ENCODE measurements at places on chromosomes 12 and 14. TPM values are rescaled to one million over a fixed set of nuclear protein-coding genes. Genes with fewer than 3 reads are reported as not detected.

Gene DLK1
- not detected for total RNA-seq

Gene NTF3
- not detected for total RNA-seq

Gene SAMD15
- total RNA-seq, result 0.50 TPM

Gene OTX2
- total RNA-seq, result not detected

Gene GATC
- 28.2 TPM for total RNA-seq

Gene POTEM
- not detected for total RNA-seq

Gene FGD4
- total RNA-seq, result 0.31 TPM

Gene NEUROD4
- not detected for total RNA-seq

Gene SYNDIG1L
- not detected for total RNA-seq

Gene TSPAN9
- not detected for total RNA-seq

Measured in natural killer cell treated with Interleukin-12 subunit alpha and Interleukin-12 subunit beta and Interleukin-15 and Interleukin-18, amount 100 ng/mL, for 72 hours (primary cell).